ENCODE measurements at places on chromosomes 7 and 10.

- DNase-seq = no peak
Measured at GRCh38 chr10:95245425-95246055, 45.3 kb downstream of the PDLIM1 start.

DNA sequence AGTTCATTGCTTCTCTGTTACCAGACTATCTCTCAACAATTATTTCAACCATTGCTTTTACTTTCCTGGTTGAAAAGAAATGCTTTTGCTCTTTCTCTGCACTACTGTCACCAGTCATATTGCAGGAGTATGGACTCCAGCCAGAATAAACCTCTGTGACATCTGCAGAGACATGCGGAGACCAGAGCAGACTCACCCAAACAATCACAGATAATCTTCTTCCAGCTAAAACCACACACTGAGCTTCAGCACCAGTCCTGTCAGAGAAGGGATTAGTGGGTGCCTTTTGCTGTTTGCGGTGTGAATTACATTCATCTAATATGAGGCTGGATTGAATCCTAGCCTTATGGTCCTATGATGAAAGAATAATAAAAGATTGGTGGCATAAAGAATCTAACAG, 258.6 kb downstream of the CNTNAP2 start:
- DNase-seq = peak; percentile 6

GRCh38 chr7:159137906-159138305, 6.8 kb downstream of the VIPR2 start:
- no peak for DNase-seq

DNA sequence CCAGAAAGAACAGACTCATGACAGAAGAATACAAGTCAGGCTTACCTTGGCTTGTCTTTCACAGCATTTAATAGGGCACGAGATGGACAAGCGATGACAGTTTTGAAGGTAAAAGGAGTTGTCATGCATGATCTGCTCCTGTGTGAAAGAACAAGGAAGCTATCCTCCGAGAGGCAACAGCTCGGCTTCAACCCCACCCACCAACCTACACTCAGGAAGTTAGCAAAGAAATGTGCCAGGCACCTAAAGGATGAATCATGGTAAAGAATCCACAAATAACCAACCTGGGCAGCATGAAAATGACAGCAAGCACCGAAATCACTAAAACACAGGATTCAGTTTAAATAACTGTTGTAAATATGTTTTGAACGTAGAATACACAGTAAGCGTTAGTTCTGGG, 700.2 kb downstream of the TYW1 start:
- DNase-seq = no peak
